ENCODE measurements at places on chromosomes 6 and 20.

- DNase-seq: no peak
Measured at GRCh38 chr6:71367756-71368155, 79.1 kb downstream of the OGFRL1 start.

DNA sequence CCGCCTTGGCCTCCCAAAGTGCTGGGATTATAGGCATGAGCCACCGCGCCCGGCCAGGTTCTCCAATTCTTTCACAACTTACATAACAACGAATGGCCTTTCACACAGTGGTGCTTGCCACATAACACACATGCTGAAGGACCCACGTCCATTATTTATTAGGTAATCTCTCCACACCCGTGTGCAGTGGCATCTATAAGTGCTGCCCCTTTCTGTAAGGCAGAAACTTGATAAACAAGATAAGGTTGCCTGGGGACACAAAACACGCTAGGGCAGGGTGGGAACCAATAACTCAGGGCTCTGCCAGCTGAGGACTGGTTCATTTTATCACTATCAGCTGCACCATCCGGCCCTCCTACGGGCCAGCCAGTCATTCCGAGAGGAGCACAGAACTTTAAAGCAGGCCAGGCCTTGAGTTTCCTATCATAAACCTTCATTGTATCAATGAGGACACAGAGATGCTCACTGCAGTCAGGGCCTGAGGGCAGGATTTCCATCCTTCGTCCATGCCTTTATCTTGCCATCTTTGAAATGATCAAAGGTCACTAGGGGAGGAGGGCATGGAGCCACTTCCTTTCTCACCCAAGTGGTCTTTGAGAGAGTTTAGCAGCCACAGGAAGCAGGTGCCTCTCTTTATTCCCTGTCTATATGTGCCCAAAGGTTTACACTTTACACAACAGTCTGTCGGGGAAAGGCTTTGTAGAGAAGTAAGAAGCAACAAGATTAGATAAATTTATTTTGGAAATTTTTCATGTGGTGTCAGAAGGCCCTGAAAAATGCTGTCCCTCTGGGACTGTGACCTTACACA, 37.6 kb downstream of the GPLD1 start:
- no peak for DNase-seq

GRCh38 chr6:96502915-96503314, 18.7 kb upstream of the UFL1 start:
- DNase-seq: no peak

- no peak for DNase-seq
Measured at GRCh38 chr6:11848852-11849731, 70.5 kb upstream of the ADTRP start.

GRCh38 chr6:56349194-56349593, 101.8 kb upstream of the COL21A1 start:
- DNase-seq: no peak

GRCh38 chr20:35720165-35721123, 21.2 kb downstream of the ROMO1 start:
- no peak for DNase-seq

DNA sequence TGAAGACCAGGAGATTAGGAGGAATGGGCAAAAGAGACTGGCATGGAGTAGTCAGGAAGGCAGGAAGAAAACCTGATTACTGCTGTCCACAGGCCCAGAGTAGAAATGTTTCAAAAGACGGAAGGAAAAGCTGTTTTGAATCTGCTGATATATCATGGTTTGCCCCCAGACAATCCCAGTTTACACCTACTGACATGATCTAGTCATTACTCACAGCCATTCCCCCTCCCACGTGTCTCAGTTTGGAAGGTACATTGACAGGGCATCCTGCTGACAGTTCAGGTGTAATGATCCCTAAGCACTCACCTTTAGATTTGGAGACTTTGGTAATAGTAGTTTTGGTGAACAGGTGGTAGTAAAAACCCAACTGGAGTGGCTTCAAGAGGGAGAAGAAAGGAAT, 9.8 kb upstream of the TXNDC5 start:
- no peak for DNase-seq

DNA sequence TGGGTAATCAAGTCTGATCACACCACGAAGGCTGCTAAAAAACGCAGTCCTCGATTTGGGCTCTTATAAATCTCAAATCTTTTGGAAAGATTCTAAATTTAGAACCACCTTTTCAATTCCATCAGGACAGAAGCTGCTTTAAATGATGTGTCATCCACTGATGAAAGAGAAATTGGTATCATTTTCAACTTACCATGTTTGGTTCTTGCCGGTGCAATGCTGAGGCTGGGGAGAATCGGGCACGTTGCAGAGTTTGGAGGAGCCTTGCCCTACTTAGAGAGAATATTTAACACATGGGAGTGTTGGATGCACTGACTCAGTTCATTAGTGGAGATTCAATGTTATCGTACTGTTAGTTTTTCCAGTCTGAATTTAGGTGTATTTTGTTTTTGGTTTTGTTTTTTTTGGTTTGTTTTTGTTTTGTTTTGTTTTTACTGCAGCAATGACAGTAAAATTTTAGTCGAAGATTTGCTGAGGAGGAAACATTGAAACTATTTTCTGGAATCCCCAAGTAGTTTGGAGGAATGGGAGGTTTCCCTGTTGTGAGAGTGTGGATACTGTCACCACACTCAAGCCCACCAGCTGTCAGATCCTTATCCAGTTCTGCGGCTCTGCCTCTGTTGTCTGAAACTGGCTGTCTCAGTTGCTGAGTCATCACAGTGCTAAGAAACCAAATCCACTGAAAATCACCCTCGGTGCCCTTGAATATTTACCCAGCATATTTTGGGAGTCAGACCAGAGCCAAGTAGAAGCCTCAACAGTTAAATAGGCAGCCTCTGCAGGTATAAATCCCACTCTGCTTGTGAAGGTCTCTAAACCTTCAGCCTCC, 497.0 kb downstream of the BTBD3 start:
- no peak for DNase-seq

- DNase-seq: no peak
Measured at GRCh38 chr6:89298680-89299465, 16.2 kb downstream of the GABRR2 start.

DNA sequence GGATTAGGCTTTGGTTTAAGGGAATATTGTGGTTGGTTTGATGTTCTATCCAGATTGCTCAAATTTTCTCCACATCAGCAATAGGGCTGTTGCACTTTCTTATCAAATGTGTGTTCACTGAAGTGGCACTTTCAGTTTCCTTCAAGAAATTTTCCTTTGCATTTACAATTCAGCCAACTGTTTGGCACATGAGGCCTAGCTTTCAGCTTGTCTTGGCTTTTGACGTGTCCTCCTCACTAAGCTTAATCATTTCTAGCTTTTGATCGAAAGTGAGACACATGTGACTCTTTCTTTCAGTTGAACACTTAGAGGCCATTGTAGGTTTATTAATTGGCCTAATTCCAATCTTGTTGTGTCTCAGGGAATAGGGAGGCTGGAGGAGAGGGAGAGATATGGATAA, 104.8 kb downstream of the FLRT3 start:
- no peak for DNase-seq

DNA sequence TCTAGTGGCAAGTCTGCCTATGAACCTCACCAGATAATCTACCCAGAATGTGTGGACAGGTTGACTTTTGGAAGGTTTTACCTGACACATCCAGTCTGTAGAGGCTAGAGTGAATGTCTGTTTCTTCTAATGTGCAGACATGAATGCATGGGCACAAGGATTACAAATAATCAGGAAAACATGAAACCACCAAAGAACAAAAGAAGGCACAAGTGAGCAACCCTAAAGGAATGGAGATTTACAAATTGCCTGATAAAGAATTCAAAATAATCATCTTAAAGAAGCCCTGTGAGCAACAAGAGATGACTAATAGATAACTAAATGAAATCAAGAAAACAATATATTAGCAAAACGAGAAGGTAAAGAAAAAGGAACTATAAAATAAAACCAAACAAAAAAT, 876.1 kb upstream of the ADGRB3 start:
- DNase-seq: no peak

GRCh38 chr6:110095101-110095500, 84.4 kb downstream of the WASF1 start:
- no peak for DNase-seq

GRCh38 chr6:88804701-88805100, 158.7 kb downstream of the RNGTT start:
- DNase-seq: no peak

DNA sequence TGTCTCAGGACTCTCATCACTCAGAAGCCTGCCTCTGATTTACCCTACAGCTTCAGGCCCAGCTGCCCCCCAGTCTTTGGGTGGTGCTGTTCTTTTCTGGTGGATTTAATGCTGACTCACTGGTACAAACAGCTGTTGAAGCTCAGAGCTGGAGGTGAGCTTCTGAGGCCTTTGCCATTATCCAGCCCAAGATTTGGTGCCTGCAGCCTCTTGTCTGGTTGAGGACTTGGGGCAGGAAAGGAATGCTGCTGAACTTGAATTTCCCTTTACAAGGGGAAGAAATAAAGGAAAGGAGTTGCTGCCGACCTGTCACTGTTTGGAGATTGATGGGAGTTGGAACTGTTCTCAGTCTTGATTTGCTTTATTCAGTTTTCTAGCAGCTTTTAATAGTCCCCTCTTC, 19.8 kb downstream of the ABCF1 start:
- DNase-seq: no peak

GRCh38 chr20:284172-284571, 6.4 kb downstream of the C20orf96 start:
- DNase-seq: no peak

- no peak for DNase-seq
Measured at GRCh38 chr6:105568751-105569150, 165.9 kb upstream of the PREP start.

DNA sequence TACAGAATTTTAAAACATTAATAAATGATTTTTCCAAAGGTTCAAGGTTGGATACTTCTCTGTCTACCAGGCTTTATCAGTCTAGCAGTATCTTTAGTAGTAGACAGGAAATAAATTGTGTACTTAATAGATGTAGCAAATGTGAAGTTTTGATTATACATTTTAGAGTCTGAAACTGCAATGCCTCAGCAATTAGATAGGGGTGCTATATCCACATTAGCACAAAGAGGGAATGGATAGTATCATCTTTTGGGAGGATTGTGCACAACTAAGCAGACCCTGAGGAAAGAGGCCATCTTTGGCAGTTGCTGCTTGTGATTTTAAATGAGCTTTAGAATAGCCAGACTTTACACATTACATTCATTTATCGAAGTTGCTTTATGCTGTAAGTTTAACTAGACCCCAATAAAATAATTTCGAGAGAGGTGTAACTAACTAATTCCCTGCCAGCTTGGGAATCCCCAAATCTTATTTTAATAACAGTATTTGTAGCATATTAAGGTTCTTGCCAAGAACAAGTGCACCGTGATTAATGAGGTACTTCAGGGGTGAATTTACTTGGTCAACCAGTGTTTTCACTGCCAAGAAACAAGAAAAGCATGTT, 2.8 kb downstream of the KCNQ5 start:
- DNase-seq: no peak

GRCh38 chr6:133241086-133241900, at the start of gene EYA4:
TSS of gene EYA4 (plus strand) at chr6:133241357. CDS start at chr6:133274781, 33,424 bp downstream.
- DNase-seq: no peak

DNA sequence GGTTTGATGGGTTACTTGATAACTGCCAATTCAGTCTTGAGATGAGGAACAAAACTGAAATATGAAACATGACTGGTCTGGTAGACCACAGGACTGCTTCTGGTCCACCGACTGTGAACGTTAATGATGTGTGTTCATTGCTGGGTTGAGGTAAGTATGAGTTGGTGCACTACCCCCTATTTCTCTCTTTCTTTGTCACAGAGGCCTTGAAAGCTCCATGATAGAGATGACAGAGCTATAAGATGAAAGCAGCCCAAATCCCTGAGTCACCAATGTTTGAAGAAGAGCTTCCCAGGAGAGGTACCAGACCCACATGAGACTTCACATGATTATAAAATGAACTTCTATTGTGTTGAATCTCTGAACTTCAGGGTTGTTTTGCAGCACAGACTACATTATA, 555.5 kb downstream of the PTPRT start:
- DNase-seq: no peak

GRCh38 chr6:43125119-43125518, 46.0 kb upstream of the SRF start:
- no peak for DNase-seq

- DNase-seq: no peak
Measured at GRCh38 chr6:54236984-54237383, 71.3 kb upstream of the TINAG start.

DNA sequence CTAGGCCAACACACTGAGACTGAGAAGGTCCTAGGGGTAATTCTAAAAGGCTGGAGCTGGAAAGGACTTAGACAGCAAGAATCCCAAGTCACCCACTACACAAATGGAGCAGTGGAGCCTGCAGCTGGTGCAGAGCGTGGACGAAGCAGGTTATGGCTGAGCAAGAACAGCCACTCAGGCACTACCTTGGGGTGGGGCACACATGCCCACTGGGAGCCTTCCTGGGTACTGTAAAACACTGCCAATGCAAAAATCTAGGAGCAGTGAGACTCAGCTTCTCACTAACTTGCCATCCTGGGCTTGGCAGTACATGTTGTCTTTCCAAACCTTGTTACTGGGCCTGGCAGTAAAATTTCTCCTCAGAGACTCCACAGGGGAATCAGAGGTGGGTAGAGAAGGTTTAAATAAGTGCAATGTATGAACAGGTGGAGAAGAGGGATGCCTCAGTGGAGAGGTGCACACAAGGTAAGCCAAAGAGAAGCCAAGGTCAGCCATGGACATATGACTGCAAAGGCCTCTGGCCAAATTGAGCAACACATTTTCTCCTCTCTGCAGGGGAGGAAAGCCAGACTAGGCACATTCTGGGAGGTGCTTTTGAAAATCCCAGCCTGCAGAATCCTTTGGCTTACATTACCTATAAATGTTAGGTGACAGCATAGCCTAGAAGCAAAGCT, 105.6 kb downstream of the TNFRSF21 start:
- no peak for DNase-seq

- no peak for DNase-seq
Measured at GRCh38 chr6:131782764-131783163, 25.1 kb upstream of the ENPP1 start.

DNA sequence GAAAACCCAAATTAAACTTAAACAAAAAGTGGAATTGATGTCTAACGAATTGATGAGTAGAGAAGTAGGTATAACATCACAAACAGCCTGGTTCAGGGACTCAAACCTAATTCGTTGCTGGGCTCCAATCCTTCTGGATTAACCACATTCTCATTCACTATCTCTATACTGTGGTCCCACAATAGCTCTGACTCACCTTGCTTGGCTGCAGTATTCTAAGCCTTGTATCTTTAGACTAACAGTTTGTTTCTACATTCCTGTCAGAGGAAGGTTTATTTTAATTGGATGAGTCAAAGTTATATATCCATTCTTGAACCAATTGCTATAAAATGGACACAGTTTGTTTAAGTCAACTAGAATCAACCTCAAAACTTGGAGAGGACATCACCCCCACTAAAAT, 530.5 kb upstream of the PTCHD4 start:
- no peak for DNase-seq

GRCh38 chr6:110705543-110705942, 109.7 kb downstream of the CDK19 start:
- DNase-seq: no peak

GRCh38 chr20:57315083-57315975, 14.3 kb upstream of the SPO11 start:
- no peak for DNase-seq

- no peak for DNase-seq
Measured at GRCh38 chr6:35192301-35192860, 21.4 kb upstream of the SCUBE3 start.

Data from H1 (cell line).